ENCODE measurements at places on chromosomes 6 and 20. TPM values are rescaled to one million over a fixed set of nuclear protein-coding genes. Genes with fewer than 3 reads are reported as not detected.

DNA sequence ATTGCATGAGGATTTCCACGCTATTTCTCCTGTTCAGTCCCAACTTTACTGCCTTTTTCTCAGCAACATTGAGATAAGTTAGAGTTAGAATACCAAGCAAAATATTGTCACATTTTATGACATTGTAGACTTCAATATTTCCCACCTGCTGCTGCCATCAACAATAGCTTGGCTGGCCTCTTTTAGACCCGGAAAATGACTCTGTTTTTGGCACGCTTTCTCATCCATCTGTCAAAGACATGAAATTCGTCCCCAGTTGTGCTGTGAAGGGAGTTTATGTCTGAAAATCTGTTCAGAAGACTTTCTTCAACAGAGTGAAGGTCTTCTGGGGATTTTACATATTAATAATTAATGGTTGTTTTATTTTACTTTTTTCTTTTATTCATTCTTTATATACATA, 857.3 kb downstream of the FRK start:
- no peak for DNase-seq

DNA sequence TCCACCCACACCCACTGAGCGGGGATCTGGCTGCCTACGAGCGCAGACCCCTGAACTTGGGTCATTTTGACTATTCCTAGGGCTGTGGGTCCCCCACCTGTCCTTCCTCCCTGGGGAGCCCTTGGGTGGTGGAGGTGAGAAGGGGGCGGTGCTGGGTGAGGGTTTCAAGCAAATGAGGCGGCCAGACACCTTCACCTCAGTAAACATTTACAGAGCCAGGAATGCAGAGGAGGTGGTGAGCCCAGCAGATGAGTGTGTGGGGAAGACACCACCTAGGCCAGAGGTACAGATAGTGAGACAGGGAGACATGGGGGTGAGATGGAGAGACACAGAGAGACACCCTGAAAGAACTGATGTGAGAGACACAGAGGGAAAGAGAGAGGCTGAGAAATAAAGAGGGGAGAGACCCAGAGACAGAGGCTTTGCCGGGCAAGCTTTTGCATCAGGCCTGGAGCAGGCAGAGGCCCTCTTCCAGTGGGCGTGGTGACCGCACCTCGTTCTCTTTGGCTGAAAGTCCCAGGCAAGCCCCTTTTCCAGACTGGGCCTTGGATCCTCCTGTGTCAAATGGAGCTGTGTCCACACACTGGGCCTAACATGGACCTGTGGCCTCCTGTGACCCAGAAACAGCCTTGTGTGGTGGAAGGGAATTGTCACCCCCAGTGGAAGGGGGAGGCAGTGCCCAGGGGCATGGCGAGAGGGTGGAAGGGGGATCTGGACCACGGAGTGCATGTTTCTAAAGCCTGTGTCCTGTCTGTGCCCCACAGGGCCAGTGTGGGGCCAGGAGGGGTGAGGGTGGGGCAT, 29.7 kb downstream of the CEBPB start:
- DNase-seq, result no peak

DNA sequence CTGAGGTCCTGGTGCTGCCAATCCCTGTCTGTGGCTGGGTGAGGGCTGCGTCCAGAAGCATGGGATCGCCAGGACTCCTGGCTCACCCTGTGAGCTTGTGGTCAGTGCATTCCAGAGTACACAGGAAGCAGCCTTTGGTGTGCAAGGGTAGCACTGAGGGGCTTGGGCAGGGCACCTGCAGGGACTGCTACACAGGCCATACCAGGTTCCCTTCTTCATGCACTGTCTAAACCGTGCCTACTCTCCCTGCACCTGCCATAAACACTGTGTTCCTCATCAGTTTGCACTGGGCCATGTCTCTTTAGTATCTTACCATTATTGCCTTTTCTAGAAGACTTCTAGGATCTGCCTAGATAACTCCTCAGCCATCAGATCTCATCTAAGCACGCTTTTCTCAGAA, 72.8 kb upstream of the NKX2-2 start:
- no peak for DNase-seq

DNA sequence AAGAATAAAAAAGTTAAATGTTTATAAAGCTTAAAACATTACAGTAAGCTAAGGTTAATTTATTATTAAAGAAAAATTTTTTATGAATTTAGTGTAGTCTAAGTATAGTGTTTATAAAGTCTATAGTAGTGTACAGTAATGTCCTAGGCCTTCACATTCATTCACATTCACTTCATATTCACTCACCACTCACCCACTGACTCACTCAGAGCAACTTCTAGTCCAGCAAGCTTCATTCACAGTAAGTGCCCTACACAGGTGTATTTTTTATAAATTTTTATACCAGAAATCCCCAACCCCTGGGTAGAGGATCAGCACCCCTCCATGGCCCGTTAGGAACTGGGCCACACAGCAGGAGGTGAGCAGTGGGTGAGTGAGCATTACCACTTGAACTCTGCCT, 24.3 kb upstream of the ADGRF1 start:
- DNase-seq, result peak; percentile 41

DNA sequence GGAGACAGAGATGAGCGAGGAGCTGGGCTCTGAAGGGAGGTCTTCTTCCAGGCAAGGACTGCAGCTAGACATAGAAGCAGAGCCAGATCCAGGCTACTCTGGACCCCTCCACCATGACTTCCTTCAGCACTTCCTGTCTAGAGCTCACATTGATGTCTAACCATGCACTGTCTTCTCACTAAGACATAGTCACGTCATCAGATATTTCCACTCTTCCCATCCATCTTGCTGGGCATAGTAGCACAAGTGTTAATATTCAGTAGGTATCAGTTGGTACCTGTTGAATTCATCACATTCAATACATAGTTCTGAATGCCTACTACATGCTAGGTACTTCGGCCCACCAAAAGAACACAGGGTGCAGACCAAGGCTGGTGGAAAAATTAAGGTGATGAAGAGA, 2.9 kb downstream of the HLA-DMA start:
- no peak for DNase-seq

DNA sequence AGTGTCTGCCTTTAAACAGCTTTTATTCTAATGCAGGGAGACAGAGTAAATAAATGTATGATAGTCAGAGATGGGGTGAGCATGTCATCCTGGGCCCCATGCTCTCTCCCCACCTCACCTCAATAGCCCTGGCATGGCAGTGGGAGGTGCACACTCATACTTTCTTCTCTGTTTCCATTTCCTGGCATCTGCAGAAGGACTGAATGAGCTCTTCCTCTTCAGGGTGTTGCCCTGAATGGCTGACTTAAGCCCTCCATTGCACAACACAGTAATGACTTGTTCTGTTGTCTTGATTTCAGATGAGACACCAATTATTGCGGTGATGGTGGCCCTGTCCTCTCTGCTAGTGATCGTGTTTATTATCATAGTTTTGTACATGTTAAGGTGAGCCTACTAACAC, 57.0 kb upstream of the GNRH2 start:
- DNase-seq, result no peak

CTCFL gene
- total RNA-seq, result not detected

TPX2 gene
- 319 TPM for total RNA-seq

GABRR1 gene
- not detected for total RNA-seq

Data from M059J (cell line).